ENCODE measurements at places on chromosomes 3 and 15. TPM values are rescaled to one million over a fixed set of nuclear protein-coding genes. Genes with fewer than 3 reads are reported as not detected.

DNA sequence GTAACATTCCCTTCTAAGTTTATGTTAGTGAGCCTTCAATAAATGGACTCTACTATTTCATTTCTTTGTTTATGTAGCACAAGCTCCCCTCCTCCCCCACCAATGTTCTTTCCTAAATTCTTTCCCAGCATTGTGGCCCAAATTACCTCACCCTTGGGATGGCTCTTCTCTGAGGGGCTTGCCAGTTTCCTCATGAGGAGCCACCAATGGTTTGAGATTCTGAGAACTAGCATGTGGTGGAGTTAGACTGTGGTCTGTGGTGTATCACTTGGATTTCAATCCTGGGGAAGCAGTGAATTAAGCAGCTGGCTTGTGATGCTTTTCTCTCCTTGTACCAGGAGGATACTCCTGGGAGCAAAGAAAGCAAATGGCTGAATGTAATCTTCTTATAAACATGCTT lies 50.0 kb upstream of the NPHP3 start:
- no peaks in the 10 kb centered on the region for H3K27me3 ChIP-seq
- DNase-seq = no peak
- no peak overlapping the region for H3K4me3 ChIP-seq
- H3K4me1 ChIP-seq = no peaks in the 10 kb centered on the region
- no peaks in the 10 kb centered on the region for H3K36me3 ChIP-seq

- no peak overlapping the region for H3K4me3 ChIP-seq
- H3K27ac ChIP-seq = peak overlapping the region; percentile 53
- H3K27me3 ChIP-seq = no peaks in the 10 kb centered on the region
- H3K36me3 ChIP-seq = peaks cover 5% of the 10 kb centered on the region
- H3K4me1 ChIP-seq = peaks cover 50% of the 10 kb centered on the region
Measured at GRCh38 chr15:74863239-74864056, 9.7 kb downstream of the SCAMP2 start.

- no peak overlapping the region for H3K4me3 ChIP-seq
- H3K27me3 ChIP-seq = no peaks in the 10 kb centered on the region
- no peaks in the 10 kb centered on the region for H3K36me3 ChIP-seq
- DNase-seq = no peak
Measured at GRCh38 chr3:17050071-17050470, 165.3 kb downstream of the PLCL2 start.

- no peak overlapping the region for H3K27ac ChIP-seq
- H3K4me3 ChIP-seq = no peak overlapping the region
- DNase-seq = no peak
- peaks cover 11% of the 10 kb centered on the region for H3K4me1 ChIP-seq
- no peaks in the 10 kb centered on the region for H3K36me3 ChIP-seq
- no peaks in the 10 kb centered on the region for H3K27me3 ChIP-seq
Measured at GRCh38 chr3:141524988-141525387, 38.2 kb downstream of the RASA2 start.

- DNase-seq = no peak
- H3K4me3 ChIP-seq = no peak overlapping the region
- H3K36me3 ChIP-seq = no peaks in the 10 kb centered on the region
- no peak overlapping the region for H3K27ac ChIP-seq
Measured at GRCh38 chr3:177783338-177783737, 586.1 kb upstream of the TBL1XR1 start.

SNURF gene
- total RNA-seq = 24.7 TPM

DNA sequence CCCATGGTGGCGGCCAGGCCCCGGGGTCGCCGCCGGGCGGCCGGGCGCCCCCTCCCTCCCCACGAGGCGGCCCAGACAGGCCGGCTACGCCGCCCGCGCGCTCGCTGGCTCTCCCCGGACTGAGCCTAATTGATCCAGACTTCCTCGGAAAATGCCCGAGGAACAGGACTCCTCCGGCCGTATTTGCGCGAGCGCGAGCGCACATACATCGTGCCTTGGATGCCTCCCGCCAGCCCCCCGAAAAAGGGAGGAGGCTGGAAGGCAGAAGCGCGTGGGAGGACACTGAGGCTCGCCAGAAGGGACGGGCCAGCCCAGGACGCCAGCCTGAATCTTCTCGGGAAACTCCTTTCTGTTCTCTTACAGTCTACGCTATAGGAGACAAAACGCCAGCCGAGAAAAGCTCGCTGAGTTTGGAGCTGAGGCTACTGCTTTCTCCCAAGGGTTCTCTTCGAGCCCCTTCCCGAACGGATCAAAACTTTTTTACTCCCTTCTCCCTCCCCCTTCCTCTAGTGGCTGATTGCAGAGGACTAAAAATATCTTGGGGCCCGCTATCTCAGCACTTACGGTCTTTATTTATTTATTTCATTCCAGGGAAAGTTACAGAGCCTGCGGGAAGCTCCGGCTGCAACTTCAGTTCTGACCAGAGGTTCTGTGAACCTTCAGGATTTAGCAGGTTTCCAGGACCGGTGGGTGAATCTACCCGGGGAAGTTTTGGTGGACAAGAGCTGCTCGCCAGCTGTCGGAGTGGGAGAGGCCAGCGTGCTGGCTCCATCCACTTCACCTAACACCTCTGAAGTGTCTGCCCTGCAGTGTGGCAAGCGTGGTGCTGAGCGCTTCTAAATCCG lies at the start of gene PDZRN3:
Gene PDZRN3, minus strand, starts transcription at position 121 of the 845 bp plus-strand sequence.
- DNase-seq = peak; percentile 78
- H3K36me3 ChIP-seq = no peaks in the 10 kb centered on the region
- peak within 1 kb of the TSS; percentile 91 for H3K27ac ChIP-seq
- no peaks in the 10 kb centered on the region for H3K27me3 ChIP-seq
- peak within 1 kb of the TSS; percentile 81 for H3K4me3 ChIP-seq
- peaks cover 27% of the 10 kb centered on the region for H3K4me1 ChIP-seq

C3orf38 gene
- total RNA-seq = 10.1 TPM

MST1 gene
- 3.2 TPM for total RNA-seq

DNA sequence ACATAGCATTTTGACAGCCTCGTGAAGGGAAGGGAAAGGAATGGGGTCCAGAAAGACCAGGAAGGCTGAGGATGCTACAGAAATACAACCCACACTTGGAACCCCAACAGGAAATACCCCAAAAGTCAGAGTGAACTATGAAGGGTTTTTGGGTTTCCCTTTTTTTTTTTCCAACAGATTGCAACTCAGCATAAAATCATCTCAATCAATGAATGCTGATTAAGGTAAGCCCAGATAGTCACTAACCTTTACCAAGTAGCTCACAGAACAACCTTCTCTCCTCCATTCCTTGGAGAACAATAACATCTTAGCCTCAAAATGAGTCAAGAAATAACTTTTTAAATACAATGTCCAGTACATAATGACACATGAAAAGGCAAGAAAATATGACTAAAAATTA lies 93.7 kb upstream of the OCA2 start:
- DNase-seq = no peak
- H3K27ac ChIP-seq = no peak overlapping the region
- peaks cover 3% of the 10 kb centered on the region for H3K36me3 ChIP-seq
- no peaks in the 10 kb centered on the region for H3K27me3 ChIP-seq

EPHA3 gene
- total RNA-seq = 0.71 TPM

DNA sequence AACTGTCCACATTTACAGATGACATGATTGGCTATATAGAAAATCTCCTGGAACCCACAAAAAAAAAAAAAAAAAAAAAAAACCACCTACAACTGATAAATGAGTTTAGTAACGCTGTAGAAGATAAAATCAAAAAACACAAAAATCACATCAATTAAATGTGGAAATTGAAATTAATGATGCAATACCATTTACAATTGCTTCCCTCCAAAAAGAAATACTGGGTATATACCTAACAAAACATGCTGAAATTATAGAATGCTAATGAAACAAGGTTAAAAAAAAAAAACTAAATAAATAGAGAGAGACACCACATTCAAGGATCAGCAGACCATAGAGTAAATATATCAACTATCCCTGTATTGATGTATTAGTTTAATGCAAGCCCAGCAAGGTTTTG lies 215.7 kb downstream of the ULK4 start:
- no peak overlapping the region for H3K4me3 ChIP-seq
- H3K4me1 ChIP-seq = no peaks in the 10 kb centered on the region
- no peak for DNase-seq
- H3K27ac ChIP-seq = no peak overlapping the region

DNA sequence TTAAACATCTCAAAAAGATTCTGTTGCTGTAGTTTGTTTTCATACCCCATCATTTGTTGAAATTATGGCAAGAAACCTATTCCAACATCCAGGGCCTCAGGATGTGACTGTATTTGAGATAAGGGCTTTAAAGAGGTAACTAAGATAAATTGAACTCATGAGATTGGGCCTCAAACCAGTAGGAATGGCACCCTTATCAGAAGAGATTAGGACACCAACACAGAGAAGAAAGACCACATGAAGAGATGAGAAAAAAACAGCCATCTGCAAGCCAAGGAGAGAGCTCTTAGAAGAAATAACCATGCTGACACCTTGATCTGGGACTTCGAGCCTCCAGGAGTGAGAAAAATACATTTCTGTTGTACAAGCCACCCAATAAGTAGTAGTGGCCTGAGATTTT lies 157.7 kb downstream of the CGGBP1 start:
- H3K27me3 ChIP-seq = no peaks in the 10 kb centered on the region
- H3K4me3 ChIP-seq = no peak overlapping the region
- H3K36me3 ChIP-seq = no peaks in the 10 kb centered on the region

- H3K27ac ChIP-seq = no peak overlapping the region
- no peak for DNase-seq
- H3K4me3 ChIP-seq = no peak overlapping the region
- H3K4me1 ChIP-seq = no peaks in the 10 kb centered on the region
Measured at GRCh38 chr3:168620854-168621253, 525.1 kb upstream of the GOLIM4 start.

FANCD2 gene
- total RNA-seq = 0.58 TPM

DNA sequence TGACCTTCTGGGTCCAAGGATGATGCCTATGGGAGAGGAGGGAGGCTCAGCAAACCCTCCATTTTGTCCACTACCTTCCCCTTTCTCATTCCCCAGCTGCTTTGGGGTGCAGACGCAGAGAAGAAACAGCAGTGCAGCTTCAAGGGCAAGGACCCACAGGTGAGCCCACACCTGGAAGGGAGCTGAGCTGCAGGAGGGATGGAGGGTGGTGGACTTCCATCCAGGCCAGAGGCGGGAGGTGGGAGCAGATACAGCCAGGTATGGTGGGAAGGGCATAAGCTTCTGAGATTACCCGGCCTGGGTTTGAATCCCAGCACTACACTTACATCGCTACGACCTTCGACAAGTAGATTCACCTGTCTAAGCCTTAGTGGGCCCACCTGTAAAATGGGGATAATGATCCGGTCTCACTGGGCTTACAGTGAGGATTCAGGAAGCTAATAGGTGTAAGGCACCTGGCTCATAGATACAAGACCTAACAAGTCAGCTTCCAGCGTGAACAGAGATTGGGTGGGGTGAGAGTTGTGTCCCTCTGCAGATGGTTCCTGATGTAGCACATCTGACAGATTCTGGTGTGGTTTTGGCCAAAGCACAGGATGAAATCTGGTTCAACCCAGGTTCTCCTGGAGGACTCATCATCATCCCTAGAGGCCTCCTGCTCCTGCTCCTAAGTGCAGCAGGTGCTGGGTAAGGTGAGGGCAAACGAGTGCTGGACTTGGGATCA lies 15.9 kb downstream of the CIB1 start:
- peaks cover 7% of the 10 kb centered on the region for H3K4me1 ChIP-seq
- no peaks in the 10 kb centered on the region for H3K27me3 ChIP-seq
- no peak for DNase-seq
- H3K36me3 ChIP-seq = peaks cover 8% of the 10 kb centered on the region
- no peak overlapping the region for H3K4me3 ChIP-seq
- no peak overlapping the region for H3K27ac ChIP-seq

ANKRD34C gene
- not detected for total RNA-seq

CYP8B1 gene
- total RNA-seq = 0.08 TPM

DNA sequence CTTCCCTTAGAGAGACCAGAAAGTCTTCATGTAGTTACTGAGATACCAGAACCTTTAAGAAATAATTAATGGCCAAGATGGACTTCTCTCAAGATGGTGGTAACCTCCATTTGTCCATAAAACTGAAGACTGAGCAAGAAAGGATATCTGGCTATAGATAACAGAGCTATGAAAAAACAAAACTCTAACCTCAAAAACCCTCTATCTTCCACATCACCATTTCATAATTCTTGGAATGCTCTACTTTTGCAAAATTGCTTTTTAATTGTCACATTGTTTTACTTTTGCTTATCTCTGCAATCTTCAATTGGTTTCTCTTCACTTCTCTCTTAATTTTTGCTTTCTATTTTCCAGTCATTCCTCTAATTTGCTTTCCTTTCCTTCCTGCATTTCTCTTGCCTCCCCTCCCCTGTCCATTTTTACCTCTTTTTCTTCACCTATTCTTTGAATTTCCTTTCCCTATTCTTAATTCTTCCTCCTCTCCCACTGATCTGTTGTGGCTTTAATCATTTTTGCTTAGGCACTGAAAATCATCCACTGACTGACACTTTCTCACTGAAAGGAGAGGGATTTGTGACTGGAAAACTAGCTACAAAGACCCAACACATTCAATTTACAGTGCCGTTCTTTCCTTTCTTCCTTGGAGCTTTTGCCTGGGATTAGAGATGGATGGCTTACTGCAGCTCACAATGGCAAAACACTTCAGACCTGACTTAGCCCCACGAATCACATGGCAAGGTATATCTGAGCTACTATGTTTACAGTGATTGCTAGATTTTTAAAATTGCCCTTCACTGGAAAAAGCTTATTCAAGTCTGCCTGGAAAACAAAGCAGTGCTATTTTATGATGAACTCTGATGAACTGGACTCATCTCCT lies 242.8 kb downstream of the CHST2 start:
- H3K4me3 ChIP-seq = no peak overlapping the region
- H3K27me3 ChIP-seq = no peaks in the 10 kb centered on the region

MEGF11 gene
- not detected for total RNA-seq

Measured in psoas muscle (tissue), 8 donors.